ENCODE measurements at places on chromosomes 3 and 15. TPM values are rescaled to one million over a fixed set of nuclear protein-coding genes. Genes with fewer than 3 reads are reported as not detected.
A peak's percentile ranks its signal among the peaks of the same experiment; 100 is the strongest.

GRCh38 chr15:69668039-69668705 is 215.6 kb downstream of the RPLP1 start:
- no peak for DNase-seq
- peaks cover 9% of the 10 kb centered on the region for H3K27me3 ChIP-seq
- no peaks in the 10 kb centered on the region for H3K36me3 ChIP-seq
- no peak overlapping the region for H3K27ac ChIP-seq
- H3K4me1 ChIP-seq, result peaks cover 40% of the 10 kb centered on the region

DNA sequence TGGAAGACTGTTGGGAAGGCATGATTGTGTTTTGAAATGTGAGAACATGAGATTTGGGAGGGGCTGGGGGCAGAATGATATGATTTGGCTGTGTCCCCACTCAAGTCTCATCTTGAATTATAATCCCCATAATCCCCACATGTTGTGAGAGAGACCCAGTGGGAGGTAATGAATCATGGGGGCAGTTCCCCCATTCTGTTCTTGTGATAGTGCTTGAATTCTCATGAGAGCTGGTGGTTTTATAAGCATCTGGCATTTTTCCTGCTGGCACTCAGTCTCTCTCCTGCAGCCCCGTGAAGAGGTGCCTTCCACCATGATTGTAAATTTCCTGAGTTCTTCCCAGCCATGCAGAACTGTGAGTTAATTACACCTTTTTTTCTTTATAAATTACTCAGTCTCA is 430.5 kb downstream of the OTOL1 start:
- no peak for DNase-seq
- no peaks in the 10 kb centered on the region for H3K27me3 ChIP-seq
- no peak overlapping the region for H3K27ac ChIP-seq
- no peaks in the 10 kb centered on the region for H3K36me3 ChIP-seq
- H3K4me3 ChIP-seq, result no peak overlapping the region

- H3K4me3 ChIP-seq, result no peak overlapping the region
- peaks cover 7% of the 10 kb centered on the region for H3K27me3 ChIP-seq
- no peaks in the 10 kb centered on the region for H3K36me3 ChIP-seq
- H3K4me1 ChIP-seq, result no peaks in the 10 kb centered on the region
- no peak for DNase-seq
- no peak overlapping the region for H3K27ac ChIP-seq
Measured at GRCh38 chr15:32825219-32825618, 107.4 kb downstream of the GREM1 start.

DNA sequence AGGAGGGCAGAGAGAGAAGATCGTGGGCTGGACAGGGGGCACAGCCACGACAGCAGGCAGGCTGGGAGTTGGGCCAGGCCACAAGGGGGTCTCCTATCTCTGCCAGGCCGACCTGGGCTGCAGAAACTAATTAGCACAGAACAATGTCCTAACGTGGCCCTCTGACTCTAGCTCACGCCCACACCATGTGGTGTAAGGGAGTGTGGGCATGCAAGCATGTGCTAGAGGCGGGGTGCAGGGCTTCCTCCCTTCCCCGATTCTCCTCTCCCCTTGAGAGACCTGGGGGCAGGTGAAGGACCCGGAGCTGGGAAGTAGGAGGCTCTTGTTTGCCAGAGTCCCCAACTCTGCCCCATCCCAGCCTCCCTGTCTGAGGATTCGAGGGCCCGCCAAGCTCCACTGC is 65.5 kb downstream of the LINGO1 start:
- no peak overlapping the region for H3K27ac ChIP-seq
- no peak for DNase-seq
- H3K4me3 ChIP-seq, result no peak overlapping the region
- no peaks in the 10 kb centered on the region for H3K27me3 ChIP-seq

GRCh38 chr3:116563351-116563750 is 118.1 kb upstream of the LSAMP start:
- no peak overlapping the region for H3K4me3 ChIP-seq
- H3K36me3 ChIP-seq, result no peaks in the 10 kb centered on the region
- no peak for DNase-seq
- no peaks in the 10 kb centered on the region for H3K4me1 ChIP-seq

GRCh38 chr3:62373215-62373614 is at the start of gene FEZF2:
FEZF2 (minus strand) TSS chr3:62373550; CDS start chr3:62372868, 682 bp downstream.
- peak within 1 kb of the TSS; percentile 40 for H3K27ac ChIP-seq
- DNase-seq, result no peak
- peaks cover 4% of the 10 kb centered on the region for H3K4me1 ChIP-seq
- H3K4me3 ChIP-seq, result no peak within 1 kb of the TSS
- peaks cover 91% of the 10 kb centered on the region for H3K27me3 ChIP-seq
- peaks cover 11% of the 10 kb centered on the region for H3K36me3 ChIP-seq

DNA sequence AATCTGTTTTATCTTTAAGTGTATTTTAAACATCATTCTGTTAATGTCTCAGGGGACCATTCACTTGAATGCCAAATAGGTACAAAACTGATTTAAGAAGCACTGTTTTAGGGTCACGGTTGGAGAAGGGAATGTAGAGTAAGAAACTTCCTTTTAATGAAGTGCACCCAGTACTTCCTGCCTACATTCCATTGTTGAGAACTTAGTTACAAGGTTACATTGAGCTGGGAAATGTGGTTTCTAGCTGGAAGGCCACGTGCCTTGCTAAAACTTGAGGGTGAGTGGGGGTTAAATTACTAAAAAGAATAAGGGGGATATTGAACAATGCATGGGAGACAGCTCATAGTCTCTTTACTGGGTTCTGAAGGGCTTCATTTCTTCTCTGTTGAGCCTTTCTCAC is 78.3 kb upstream of the TBC1D5 start:
- H3K4me3 ChIP-seq, result no peak overlapping the region
- peaks cover 26% of the 10 kb centered on the region for H3K27me3 ChIP-seq
- DNase-seq, result no peak
- no peak overlapping the region for H3K27ac ChIP-seq
- no peaks in the 10 kb centered on the region for H3K4me1 ChIP-seq

DNA sequence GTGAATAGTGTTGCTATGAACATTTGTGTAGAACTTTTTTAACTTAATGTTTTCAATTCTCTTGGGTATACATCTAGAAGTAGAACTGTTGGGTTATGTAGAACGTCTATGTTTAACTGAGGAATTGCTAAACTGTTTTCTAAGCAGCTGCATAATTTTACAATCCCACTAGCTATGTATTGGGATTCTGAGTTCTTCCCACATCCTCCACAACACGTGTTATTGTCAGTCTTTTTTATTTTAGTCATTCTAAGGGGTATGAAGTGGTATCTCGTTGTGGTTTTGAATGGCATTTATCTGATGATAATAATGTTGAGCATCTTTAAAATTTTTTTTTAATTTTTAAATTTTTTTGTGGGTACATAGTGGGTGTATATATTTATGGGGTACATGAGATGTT is 55.0 kb upstream of the NPHP3 start:
- H3K36me3 ChIP-seq, result no peaks in the 10 kb centered on the region
- DNase-seq, result no peak
- H3K27ac ChIP-seq, result no peak overlapping the region
- H3K4me1 ChIP-seq, result peaks cover 15% of the 10 kb centered on the region

DNA sequence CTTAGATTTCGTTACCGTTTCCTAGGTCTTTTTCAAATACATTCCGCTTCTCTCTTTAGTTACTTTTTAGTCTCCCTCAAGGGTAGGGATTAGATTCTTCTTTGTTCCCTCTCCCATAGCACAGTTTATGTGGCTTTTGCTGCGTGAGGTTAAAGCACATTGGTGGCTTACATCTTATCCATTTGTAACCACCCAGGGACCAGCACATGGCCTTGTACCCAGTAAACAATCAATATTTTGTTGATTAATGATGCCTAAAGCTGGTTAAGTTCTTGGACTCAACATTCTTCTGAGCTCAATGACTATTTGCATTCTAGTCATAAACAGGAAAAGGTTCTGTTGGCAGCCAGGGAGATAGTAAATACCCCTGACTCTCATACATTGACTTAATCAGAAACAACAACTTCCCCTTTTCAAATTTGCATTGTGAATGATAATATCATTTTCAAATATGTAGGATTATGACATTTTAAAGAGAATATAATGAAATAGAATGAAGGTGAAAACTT is 60.2 kb downstream of the CACNA1D start:
- H3K27me3 ChIP-seq, result peaks cover 32% of the 10 kb centered on the region
- no peak overlapping the region for H3K4me3 ChIP-seq
- no peaks in the 10 kb centered on the region for H3K4me1 ChIP-seq
- H3K36me3 ChIP-seq, result no peaks in the 10 kb centered on the region
- no peak for DNase-seq

- H3K36me3 ChIP-seq, result no peaks in the 10 kb centered on the region
- DNase-seq, result peak; percentile 59
- no peaks in the 10 kb centered on the region for H3K4me1 ChIP-seq
- no peak overlapping the region for H3K4me3 ChIP-seq
- no peak overlapping the region for H3K27ac ChIP-seq
- peaks cover 7% of the 10 kb centered on the region for H3K27me3 ChIP-seq
Measured at GRCh38 chr15:98292442-98293240, 332.1 kb downstream of the ARRDC4 start.

DNA sequence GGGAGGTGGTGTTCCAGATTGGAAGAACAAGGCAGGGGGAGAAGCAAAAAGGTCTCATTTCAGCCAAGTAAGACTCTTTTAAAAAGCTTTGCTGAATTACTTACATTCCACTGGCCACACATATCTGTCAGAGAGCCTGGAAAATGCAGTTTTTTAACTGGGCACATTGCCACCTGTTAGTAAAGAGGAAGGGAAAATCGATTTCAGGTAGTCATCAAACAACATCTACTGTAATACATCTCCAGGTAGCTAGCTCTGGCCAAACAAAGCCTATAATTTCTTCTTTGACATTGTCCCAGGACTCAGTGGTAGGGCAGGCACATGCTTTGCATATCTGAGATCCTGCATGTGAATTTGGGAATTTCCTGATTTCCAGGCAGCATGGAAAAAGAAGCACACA is 480.7 kb upstream of the SUCLG2 start:
- no peak overlapping the region for H3K27ac ChIP-seq
- H3K4me3 ChIP-seq, result no peak overlapping the region
- no peaks in the 10 kb centered on the region for H3K36me3 ChIP-seq
- no peaks in the 10 kb centered on the region for H3K27me3 ChIP-seq
- no peak for DNase-seq

- H3K4me1 ChIP-seq, result no peaks in the 10 kb centered on the region
- no peak overlapping the region for H3K4me3 ChIP-seq
- H3K27me3 ChIP-seq, result no peaks in the 10 kb centered on the region
- DNase-seq, result no peak
- H3K36me3 ChIP-seq, result peaks cover 47% of the 10 kb centered on the region
Measured at GRCh38 chr15:68177742-68178141, 27.4 kb downstream of the CALML4 start.

GRCh38 chr3:125651244-125651643 is 55.9 kb upstream of the OSBPL11 start:
- no peaks in the 10 kb centered on the region for H3K36me3 ChIP-seq
- H3K4me1 ChIP-seq, result no peaks in the 10 kb centered on the region
- H3K4me3 ChIP-seq, result no peak overlapping the region
- no peaks in the 10 kb centered on the region for H3K27me3 ChIP-seq
- no peak for DNase-seq
- no peak overlapping the region for H3K27ac ChIP-seq

DNA sequence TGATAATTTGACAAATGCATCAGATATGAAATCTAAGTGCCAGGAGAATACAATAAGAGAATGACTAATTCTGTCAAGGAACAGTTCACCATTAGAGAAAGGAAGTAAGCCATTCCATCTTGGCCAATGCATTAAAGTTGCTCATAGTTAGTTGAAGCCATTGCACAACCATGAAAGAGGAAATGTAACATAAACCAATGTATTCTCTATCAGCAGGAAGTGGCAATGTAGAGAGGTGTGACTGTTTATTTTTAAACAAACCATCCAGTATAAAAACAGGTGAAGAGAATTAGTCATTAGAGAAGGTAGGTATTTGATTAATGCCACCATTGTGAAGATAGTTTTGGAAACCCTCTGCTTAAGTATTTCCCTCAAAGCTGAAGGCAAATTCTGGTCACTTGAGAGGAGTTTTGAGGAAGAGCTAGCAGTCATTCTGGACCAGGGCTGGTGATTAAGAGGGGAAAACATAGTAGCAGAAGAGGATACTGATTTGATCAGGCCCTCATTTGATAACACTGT is 10.7 kb upstream of the ANXA2 start:
- DNase-seq, result no peak

- peak overlapping the region; percentile 96 for H3K27ac ChIP-seq
- peaks cover 59% of the 10 kb centered on the region for H3K4me1 ChIP-seq
- peak overlapping the region; percentile 84 for H3K4me3 ChIP-seq
- H3K36me3 ChIP-seq, result peaks cover 48% of the 10 kb centered on the region
Measured at GRCh38 chr3:38136393-38136776, 542 bp downstream of the ACAA1 start.

GRCh38 chr15:72722071-72722696 is 36.2 kb downstream of the BBS4 start:
- DNase-seq, result peak; percentile 79
- no peak overlapping the region for H3K4me3 ChIP-seq
- no peaks in the 10 kb centered on the region for H3K27me3 ChIP-seq
- no peaks in the 10 kb centered on the region for H3K4me1 ChIP-seq

- H3K36me3 ChIP-seq, result no peaks in the 10 kb centered on the region
- no peak for DNase-seq
- H3K4me3 ChIP-seq, result no peak overlapping the region
- H3K4me1 ChIP-seq, result no peaks in the 10 kb centered on the region
- H3K27me3 ChIP-seq, result peaks cover 19% of the 10 kb centered on the region
- H3K27ac ChIP-seq, result no peak overlapping the region
Measured at GRCh38 chr3:123365450-123366143, 83.3 kb downstream of the ADCY5 start.

DNA sequence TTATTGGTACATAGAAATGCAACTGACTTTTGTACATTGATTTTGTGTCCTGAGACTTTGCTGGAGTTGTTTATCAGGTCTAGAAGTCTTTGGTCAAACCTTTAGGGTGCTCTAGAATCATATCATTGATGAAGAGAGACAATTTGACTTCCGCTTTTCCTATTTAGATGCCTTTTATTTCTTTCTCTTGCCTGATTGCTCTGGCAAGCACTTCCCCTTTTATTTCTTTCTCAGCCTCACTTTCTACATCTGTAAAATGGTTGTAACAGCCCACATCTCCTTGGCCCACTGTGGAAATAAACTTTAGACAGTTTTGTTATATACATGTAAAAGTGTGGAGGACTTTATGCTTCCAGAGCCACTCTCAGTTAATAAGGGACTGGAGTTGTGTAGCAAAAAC is 14.0 kb downstream of the PLA1A start:
- H3K27ac ChIP-seq, result no peak overlapping the region
- H3K4me1 ChIP-seq, result no peaks in the 10 kb centered on the region
- no peak for DNase-seq
- H3K4me3 ChIP-seq, result no peak overlapping the region

- H3K27me3 ChIP-seq, result no peaks in the 10 kb centered on the region
- no peaks in the 10 kb centered on the region for H3K36me3 ChIP-seq
- H3K4me3 ChIP-seq, result no peak overlapping the region
- H3K4me1 ChIP-seq, result no peaks in the 10 kb centered on the region
- DNase-seq, result no peak
- no peak overlapping the region for H3K27ac ChIP-seq
Measured at GRCh38 chr3:74636981-74637380, 22.5 kb upstream of the CNTN3 start.

SH2D7 gene
- 0.26 TPM for total RNA-seq

SHC4 gene
- 9.8 TPM for total RNA-seq

CIB2 gene
- 0.94 TPM for total RNA-seq

GOLGA8J gene
- total RNA-seq, result 0.88 TPM

ZNF502 gene
- 1.3 TPM for total RNA-seq

AP3B2 gene
- not detected for total RNA-seq

SLITRK3 gene
- not detected for total RNA-seq

NOX5 gene
- 0.06 TPM for total RNA-seq

SERPINI2 gene
- not detected for total RNA-seq

GABPB1 gene
- 46.8 TPM for total RNA-seq

BBS4 gene
- total RNA-seq, result 14.7 TPM

All from activated CD8-positive, alpha-beta memory T cell treated with anti-CD3 and anti-CD28 coated beads, Interleukin-2, amount 10 ng/mL, durations not matched to agents 7 days and 5 days (primary cell).